Stimulated activated CD4-positive, alpha-beta T cell treated with anti-CD3 and anti-CD28 coated beads, Interleukin-12 subunit alpha, Interleukin-12 subunit beta, amount 100 ng/mL, for 4 hours (primary cell): ENCODE measurements at places on chromosomes 2 and 18.

DNA sequence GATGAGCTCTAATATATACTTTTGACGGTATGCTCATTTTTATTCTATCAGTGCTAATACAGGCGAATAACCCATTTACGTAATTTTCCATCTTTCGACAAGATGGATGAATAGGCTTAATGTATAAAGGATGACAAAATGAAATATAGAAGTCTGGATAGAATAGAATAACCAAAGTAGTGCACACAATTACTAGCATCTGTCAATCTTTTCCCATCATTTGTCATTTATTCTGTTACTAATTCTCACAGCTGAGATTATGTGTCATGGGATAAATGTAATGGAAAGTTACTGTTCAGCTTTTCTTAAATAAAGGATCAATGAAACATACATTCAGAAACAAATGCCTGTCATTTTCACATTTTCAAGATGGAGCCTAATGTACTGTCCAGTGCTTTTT is 548.6 kb downstream of the LRRTM4 start:
- no peak for DNase-seq

DNA sequence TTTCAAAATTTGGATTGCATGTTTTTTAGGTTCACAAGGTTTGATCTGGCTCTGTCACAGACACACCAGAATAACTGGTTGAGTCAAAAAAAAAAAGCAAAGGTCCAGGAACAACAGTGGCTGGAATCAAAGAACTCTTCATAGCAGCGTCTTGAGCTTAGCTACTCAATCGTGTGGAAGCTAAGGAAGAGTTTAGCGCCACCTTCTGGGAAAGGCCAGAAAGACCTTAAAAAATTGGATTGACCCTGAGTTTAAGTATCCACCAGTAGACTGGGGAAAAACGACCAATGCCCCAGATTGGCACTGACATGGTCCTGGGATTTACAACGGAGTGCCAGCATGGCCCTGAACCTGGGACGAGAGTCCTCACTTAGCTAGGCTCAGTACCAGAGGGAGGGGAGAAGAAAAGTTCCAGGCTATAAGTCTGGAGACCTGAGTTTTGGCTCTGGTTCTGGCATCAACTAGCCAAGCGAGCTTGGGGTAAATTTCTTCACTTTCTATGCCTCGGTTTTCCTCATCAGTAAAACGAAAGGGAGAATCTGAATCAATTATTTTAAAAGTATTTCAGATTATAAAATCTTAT is 71.1 kb upstream of the TFCP2L1 start:
- no peak for DNase-seq

GRCh38 chr18:49514577-49514976 is 27.5 kb upstream of the C18orf32 start:
- no peak for DNase-seq

GRCh38 chr2:128325611-128326181 is 7.0 kb upstream of the HS6ST1 start:
- DNase-seq, result no peak

GRCh38 chr2:231590614-231591013 is 2.0 kb upstream of the TEX44 start:
- no peak for DNase-seq

GRCh38 chr2:127054996-127055785 is 51.8 kb downstream of the BIN1 start:
- DNase-seq, result no peak

DNA sequence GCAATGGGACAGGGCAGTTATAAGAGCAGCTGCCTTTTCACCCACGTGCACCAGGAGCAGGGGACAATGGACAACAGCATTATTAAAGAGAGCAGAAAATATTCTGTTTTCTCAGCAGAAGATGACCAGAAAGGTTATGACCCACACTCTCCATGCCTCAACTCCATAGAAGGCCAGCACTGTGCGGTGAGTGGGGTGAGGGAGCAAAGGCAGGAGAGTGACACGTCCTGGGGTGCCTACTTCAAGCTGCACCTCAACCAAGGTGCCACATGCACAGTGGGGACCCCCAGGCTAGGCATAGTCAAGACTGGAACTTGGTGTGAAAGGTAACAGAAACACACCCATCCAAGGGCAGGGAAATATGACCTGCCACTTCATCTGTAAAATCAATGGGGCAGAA is 50.4 kb downstream of the POLR1A start:
- no peak for DNase-seq

GRCh38 chr2:163373496-163373895 is 362.3 kb downstream of the FIGN start:
- DNase-seq, result no peak

DNA sequence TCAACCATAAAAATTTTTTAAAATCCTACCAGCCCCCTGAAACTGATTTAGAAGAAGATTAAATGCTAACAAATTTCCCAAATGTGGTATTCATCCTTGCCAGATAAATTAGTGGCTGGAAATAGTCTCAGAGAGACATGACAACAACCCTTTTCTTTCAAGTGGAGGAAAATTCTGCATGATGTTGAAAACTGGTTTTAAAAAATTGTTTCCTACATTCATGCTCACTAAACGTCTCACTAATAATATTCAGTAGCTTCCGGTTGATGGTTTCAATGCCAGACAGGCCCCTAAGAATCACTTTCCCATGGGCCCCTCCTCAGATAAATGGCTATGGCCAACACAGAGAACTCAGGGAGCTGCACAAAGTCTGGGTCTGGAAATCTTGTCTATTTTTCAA is 43.2 kb downstream of the NCKAP5 start:
- DNase-seq, result no peak

GRCh38 chr2:78701546-78701945 is 324.0 kb upstream of the REG3G start:
- no peak for DNase-seq

- no peak for DNase-seq
Observed at GRCh38 chr18:35361570-35362321, 15.4 kb downstream of the ZNF396 start.

DNA sequence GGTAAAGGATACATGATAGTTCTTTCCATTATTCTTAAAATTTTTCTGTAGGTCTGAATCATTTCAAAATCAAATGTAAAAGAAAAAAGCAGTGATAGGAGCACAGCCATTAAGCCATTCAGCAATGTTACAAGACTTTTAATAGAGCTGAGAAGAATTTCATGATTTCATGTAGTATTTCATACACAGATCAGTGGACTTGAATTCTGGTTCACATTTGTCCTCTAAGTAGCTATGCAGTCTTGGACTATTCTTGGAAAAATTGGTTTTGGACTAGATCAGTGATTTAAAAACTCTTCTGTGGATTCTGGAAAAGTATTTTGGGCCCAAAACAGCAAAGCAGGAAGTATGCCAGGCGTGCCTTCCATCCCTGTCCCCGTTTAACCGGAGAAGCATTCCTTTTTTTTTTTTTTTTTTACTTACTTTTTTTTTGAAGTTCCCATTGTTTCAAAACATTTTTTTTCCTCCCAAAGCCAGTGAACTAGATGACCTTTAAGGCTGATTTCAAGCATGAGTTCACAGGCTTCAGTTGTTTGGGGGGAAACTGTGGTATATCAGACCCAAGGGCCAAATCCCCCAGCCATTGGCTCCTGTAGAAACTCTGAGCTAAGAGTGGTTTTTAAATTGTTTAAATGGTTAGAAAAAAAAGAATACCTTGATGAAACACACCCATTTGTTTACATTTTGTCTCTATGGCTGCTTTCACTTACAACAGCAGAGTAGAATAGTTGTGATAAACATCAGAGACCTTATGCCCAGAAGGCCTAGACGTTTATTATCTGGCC is 17.5 kb upstream of the POLI start:
- DNase-seq, result no peak

- DNase-seq, result no peak
Observed at GRCh38 chr2:50535256-50535655, 496.7 kb downstream of the NRXN1 start.

DNA sequence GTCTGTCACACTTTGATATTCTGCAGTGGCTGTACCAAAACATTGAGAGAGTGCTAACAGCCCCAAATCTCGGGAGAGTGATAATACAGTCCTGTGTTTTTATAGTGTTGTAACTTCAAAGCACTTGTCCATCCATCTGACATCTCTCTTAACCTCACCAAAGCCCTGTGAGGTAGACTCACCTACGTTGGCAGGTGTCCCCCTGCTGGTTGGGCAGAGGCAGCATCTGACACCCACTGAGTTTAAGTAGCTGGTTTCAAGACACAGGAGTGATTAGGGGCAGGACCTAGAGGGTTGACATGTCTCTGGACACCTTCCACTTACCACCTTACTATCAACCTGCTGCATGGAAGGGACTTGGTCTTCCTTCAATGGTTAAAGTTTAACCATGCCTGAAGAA is 22.9 kb downstream of the COLEC12 start:
- no peak for DNase-seq

- no peak for DNase-seq
Observed at GRCh38 chr2:62956651-62957050, 94.0 kb upstream of the OTX1 start.

GRCh38 chr18:3857544-3857943 is 407.6 kb downstream of the TGIF1 start:
- DNase-seq, result no peak

GRCh38 chr2:150228936-150229335 is 258.5 kb downstream of the RND3 start:
- DNase-seq, result no peak

- no peak for DNase-seq
Observed at GRCh38 chr2:216195565-216196029, 86.4 kb downstream of the XRCC5 start.

DNA sequence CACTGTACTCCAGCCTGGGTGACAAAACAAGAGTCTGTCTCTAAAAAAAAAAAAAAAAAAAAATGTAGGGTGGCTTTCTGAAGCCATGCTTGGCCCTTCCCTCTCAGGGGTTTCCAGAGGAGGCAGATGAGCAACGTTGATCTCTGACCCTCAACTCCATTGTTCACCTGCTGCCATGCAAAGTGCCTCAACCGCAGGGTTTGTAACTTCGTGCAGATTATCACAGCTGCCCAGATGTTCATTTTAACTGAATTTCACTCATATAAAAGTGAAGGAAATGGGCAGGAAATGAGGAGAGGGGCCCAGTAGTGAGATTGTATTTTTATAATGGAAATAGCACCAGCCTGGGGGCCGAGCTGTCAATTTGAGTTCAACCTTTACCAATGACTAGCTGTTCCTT is 14.9 kb upstream of the B3GNT2 start:
- no peak for DNase-seq

GRCh38 chr2:159157361-159158209 is 128.9 kb downstream of the WDSUB1 start:
- no peak for DNase-seq

GRCh38 chr2:70678576-70679143 is 89.3 kb downstream of the ADD2 start:
- DNase-seq, result no peak

DNA sequence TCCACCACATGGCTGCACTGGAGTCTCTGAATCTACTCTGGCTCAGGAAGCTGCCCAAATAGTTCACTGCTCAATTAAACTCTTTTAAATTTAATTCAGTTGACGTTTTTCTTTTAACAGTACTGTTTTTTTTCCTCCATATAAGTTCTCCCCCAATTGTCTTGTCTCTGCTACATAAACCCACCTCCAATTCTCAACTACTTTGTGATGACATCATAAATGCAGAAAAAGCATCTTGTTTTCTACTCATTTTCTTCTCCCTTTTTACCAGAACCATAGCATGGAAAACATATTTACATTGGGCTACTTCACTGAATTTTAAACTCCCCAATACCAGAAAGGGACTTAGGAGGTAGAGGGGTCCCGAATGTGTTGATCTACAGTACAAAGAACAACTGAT is 270.4 kb downstream of the GPD2 start:
- DNase-seq, result no peak

GRCh38 chr2:64641599-64641998 is 12.1 kb downstream of the SERTAD2 start:
- DNase-seq, result no peak

- DNase-seq, result no peak
Observed at GRCh38 chr2:120992791-120993555, 257.3 kb downstream of the GLI2 start.

GRCh38 chr18:3148930-3149535 is 70.7 kb downstream of the MYOM1 start:
- DNase-seq, result no peak

- no peak for DNase-seq
Observed at GRCh38 chr2:43035922-43036321, 190.5 kb downstream of the ZFP36L2 start.

DNA sequence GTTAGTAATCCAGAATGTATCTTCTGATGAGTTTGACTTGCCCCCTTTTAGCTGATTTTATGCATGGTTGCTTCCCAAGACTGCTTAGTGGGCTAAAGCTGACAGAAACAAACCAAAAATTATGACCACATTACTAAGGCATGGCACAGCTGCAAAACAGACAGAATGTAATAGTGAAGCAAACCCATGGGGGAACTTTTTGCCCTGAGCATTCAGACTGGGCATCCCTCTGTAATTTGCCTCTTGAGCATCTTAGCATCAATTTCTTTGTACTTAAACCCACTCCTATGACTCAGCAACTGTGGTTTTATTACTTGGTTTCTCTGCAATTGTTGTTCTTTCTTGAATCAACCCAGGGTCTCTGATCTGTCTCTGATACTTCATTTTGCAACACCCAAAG is 487.3 kb upstream of the DCC start:
- no peak for DNase-seq

DNA sequence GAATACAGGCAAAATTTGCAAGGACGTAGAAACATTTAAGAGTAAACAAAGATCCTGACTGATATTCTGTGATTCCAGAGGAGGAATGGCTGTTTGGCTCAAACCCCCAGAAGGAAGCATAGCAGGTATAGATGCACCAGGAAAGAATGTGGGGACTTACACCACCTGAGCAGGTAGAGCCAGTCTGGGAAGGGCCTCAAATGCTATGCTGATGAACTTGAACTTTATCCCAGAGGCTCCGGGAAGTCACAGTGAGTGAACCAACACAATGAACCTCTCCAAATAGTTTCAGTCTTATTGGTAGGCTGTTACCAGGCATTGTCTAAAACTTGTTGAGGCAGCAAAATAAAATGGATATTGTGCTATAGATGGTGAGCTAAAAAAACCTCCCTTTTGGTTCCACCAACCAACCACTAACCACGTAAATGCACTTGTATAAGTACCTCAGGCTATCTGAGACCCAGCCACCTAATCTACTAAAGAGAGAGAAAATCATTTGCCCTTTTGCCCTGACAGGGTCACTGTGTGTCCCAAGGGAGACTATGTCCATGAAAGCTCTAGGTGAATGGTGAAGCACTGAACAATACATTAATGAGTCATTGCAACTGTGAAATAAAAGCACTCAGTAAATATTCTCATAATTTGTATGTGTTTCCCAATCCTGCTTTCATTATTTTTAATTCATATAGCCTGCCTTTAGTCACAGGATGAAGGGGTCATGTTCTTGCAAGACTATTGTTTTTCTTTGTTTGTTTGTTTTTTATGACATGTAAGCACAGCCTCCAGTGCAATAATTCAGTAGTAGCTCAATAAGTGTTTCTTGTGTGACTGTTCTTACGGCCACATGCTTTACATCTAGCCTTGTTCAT is 911.6 kb downstream of the EPHA4 start:
- DNase-seq, result no peak
